ENCODE measurements at places on chromosomes 2 and 18.

GRCh38 chr2:222862106-222862908 is 1.5 kb downstream of the ACSL3 start:
- peak; percentile 19 for DNase-seq

DNA sequence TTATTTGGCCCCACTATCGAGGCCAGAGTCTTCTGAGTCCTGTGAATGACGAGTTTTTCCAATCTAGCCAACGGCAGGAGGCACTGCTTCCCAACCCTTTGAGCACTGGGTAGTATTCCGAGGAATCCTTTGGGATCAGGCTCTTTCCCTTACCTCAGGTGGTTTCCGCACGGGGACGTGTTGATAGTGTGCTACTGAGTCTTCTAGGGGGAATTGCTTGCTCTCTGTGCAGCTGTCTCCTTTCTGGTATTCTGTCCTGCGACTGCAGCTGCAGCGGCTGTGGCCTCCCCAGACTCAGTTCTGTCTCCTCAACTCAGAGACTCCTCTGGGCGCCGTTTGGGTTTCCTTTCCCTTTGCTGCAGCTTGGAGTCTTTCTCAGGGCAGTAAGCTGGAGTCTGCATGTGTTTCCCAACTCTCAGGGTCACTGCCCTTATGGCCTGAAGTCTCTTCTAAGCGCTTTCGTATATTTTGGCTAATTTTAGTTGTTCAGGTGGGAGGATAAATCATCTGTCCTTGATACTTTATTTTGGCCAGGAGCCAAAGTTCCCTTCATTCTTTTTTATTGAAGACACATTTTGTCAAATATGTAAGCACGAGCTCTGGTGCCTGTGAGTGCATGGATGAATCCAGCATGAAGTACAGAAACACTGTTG is 118.4 kb downstream of the MAP4K4 start:
- DNase-seq, result no peak

DNA sequence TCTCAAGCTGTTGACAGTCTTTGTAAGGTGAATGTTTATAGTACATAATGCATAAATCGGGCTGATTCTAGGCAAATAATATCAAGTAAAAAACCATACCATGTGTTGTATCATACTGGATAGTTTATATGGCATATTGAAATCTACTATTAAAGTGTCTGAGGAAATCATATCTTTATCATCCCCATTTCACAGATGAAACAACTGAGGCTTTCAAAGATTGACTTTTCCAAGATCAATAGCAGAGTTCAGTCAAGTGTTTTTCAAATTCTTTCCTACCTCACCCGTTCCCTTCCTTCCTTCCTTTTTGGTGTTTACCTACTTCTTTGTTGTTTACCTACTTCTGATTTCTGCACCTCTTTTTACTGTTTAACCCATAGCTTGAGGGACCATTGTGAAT is 2.0 kb downstream of the LYPD6 start:
- DNase-seq, result no peak

GRCh38 chr2:187526792-187527191 is 27.4 kb downstream of the TFPI start:
- no peak for DNase-seq

- no peak for DNase-seq
These were observed 680.8 kb downstream of the NYAP2 start for GRCh38 chr2:226080334-226080733.

DNA sequence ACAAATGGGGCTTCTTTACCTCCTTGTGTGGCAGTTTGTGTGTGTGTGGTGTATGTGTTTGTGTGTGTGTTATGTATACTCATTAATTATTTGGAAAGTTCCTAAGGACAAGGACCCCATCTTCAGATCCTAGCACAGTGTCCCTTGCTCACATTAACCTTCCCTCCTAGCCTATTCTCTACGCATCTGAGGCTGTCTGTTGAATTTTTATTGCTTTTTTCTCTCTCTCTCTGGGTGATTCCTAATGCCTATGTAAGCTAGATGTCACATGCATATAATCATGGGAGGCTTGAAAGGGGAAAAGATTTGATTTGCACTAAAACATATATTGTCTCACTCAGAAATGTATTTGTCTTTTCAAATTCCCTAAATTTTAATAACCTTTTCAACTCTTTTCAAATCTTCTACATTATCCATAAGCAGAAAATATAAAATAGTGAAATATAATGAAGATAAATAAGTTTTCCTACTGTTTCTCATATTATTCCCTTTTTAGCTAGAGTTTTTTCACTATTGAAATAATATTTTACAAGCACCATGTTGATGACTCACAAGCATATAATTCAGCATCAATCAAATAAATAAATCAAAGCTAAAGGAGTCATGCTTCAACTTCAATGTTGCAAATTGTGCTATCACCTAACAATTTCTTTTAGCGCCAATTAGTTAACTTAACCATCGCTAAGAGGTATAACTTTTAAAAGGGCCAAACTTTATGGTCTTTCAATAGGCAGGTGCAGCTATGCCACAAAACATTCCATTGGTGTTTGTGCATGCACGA is 199.0 kb upstream of the ERBB4 start:
- no peak for DNase-seq
